ENCODE measurements at places on chromosomes 1 and 21.

DNA sequence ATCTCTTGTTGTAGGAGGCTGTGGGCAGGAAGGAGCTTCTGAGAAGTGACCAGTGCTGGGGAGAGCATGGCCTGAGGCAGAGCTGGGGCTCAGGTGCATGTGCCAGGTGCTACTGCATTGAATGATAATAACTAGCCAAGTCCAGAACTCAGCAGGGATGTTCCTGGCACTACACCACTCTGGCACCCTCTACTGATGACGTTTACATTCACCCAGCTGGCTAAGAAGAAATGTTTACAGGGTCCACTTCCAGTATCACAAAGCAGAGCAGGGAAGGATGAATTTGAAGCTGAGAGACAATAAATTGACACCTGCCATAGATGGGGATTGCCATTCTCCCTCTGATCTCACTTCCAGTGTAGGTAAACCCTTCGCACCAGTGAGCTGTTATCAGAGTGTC is 411.8 kb downstream of the SETD4 start:
- peak; percentile 3 for DNase-seq

GRCh38 chr1:85584264-85584781 is 3.8 kb downstream of the CCN1 start:
- DNase-seq, result no peak

DNA sequence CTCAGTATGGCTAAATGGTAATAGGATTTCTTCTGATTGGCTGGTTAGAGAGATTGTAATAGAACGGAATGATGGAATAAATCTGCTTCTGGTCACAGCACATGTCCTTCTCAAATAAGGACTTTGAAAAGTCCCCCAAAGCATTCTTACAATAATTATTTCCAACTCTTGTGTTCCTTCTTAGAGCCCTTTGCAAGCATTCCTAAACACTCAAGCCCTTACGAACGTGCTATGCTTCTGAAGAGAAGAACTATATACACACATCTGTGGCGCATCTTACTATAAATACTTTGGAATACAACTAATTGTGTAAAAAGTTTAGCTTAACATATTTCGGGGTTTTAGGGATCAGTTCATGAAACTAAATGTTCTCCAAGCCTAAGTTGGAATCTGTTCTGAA is 25.6 kb downstream of the CLIC4 start:
- DNase-seq, result no peak

DNA sequence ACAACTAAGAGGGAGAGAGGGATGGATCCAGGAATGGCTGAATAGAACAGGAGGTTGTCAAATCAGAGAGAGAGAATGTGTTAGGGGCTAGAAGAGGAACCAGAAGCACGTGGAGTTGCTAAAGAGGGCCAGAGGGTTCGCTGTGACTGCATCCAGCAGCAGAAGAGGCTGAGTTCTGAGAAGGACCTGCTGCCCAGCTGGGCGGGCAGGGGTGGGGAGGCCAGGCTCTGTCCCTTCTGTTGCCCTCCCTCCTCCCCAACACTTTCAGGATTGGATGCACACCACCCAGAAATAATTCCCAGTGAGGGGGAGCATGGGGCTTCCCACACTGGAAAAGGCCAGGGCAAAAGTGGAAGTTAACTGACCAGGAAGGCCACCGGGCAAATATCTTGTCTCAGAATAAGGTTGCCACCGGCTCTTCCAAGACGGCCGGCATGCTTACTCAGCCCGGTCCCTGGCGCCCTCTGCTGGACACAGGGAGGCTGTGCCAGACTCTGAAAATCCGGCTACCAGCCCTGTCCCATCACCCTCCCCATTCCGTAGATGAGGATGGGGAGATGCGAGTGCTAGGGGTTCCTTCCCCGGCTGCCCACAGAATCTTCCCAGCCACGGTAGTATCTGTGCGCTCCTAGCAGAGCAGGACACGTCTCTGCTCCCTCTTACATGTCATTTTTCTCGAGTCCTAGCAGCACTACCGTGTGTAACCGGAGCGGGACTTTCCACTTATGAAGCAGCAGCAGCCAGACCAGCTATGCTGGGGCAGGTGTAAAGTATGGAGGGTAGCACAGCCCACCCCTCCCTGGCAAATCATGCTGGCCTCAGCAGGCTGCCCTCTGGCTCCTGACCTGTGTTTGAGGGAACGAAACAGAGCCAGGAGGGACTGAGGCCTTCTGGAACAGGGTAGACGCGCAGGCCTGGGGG is 46.8 kb upstream of the A3GALT2 start:
- DNase-seq, result peak; percentile 92

DNA sequence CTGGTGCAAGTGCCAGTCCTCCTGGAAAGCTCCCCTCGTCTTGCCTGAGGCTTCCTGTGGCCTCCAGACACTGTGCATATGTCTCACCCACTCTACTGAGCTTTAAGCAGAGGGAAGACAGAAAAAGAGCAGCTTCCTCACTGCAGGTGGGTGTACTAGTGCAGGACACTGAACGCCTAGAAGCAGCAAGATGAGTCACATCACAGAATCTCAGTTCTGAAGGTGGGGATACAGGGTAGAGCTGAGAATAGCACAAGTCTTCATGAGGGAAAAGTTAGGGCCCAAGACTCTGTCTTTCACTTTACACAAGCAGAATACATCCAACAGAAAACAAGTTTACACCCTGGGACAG is 37.4 kb downstream of the PCAT6 start:
- no peak for DNase-seq

DNA sequence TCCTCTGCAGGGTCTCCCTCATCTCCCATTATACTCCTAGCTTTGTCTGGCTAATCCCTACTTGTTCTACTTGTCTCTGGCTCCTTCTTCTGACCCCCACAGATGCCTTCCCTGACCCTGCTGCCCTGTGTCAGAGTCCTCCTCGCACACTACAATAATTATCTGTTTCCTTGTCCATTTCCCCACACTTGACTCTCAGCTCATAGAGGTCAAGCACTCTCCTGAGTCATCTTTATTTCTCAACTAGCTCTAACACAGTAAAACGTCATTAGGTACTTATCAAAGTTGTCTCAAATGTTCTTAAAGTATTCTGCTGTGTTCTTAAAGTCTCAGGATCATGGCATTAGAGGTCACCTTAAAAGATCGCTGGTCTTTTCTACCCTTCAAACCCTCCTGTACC is 47.1 kb downstream of the C8A start:
- no peak for DNase-seq

- DNase-seq, result peak; percentile 55
Measured at GRCh38 chr1:202007805-202008489, 2.4 kb upstream of the ELF3 start.

- DNase-seq, result no peak
Measured at GRCh38 chr1:31788825-31789256, 24.7 kb upstream of the ADGRB2 start.

DNA sequence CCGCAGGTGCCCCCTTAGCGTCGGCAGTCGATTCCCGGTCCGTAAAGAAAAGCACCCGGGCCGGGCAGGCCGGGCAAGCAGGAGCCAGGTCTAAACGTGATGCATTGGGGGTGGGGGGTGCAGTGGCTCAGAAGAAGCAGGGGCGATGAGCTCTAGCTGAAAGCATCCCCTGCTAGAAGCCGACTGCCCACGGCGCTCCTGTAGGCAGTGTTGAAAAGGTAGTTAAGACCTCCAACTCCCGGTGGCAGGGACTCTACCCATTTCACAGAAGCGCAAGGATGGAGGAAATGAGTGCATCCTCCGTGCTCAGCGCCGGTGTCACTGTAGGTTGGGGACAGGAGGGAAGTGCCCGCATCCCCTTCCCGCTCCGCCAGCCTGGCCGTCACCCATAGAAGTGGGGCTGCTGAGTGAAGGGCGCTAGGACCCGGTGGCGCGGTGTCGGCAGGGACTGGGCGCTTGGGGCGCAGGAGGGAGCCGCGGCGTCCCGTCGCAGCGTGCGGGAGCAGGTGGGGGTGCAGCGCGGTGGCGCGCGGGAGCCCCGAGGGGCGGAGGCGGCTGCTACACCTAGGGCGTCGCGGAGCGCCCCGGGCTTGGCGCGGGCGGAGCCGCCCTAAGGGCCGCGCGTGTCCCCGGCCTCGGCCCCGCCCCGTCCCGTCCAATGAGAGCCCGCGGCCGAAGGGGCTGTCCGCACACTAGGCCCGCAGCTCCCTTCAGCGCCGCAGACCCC is at the start of gene WNT2B:
Gene WNT2B (plus strand): TSS at position 688 of the 727 bp plus-strand sequence. CDS start 298 bp downstream, outside the sequence.
- peak; percentile 54 for DNase-seq

DNA sequence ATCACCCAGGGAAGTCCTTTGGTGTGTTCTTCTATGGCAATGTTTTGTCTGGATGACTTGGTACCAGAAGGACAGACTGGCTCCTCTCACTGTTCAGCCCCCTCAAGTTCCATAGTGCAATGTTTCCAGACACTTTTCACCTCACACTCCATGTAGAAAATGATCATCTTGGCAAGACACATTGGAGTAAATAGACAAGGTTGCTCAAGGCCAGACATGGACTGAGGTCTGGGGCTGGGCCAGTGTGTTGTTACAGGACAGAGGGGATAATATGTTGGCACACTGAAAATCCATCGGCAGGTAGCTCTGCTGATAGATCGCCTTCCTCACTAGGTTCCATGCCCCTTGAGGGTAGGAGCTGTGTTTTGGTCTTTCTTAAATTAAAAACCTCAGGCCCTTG is 51.5 kb downstream of the C1orf21 start:
- no peak for DNase-seq

- no peak for DNase-seq
Measured at GRCh38 chr1:39148942-39149341, 55.6 kb upstream of the MACF1 start.

DNA sequence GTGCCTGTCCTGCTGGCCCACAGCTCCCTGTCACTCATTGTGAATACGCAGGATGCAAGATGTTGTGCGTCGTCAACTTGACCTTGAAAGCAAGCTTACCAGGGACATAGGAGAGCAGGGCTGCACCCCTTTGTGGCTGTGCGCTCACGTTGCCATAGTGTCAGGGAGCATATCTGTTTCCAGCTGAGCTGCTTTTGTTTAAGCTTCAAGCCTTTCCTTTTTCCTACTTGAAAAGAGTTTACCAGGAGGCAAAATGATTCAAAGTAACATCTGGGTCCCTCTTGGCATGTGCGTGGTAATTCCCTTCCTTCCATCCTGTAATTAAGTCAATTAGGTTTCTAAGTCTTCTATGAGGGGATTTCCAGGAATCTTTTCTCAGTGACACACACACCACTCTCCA is 537.1 kb downstream of the AJAP1 start:
- DNase-seq, result no peak

DNA sequence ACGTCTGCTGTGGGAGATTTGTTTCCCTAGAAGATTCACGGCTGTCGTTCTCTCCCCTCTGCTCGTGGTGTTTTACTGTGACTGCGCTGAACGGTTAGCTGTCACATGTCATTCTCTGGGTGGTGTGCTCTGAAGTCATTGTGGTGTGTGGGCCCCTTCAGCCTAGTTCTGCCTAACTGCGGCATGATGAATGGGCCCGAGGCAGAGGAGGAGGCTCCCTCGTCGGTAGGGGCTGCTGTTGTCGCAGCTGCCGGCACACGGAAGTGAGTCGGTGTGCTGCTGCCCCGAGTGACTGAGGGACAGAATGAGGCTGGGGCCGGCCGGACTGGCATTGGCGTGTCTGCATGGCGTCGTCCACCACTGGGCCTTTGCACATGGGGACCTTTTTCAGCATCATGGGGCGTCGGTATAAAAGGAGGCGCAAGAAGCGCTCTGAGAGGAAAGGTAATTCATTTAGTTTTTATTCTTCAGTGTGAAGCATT is 77.9 kb downstream of the ADARB1 start:
- DNase-seq, result peak; percentile 97

- no peak for DNase-seq
Measured at GRCh38 chr1:54172614-54173599, 20.1 kb upstream of the CDCP2 start.

GRCh38 chr1:206739411-206740076 is 31.0 kb upstream of the IL19 start:
- peak; percentile 26 for DNase-seq
